Stimulated activated CD4-positive, alpha-beta T cell treated with anti-CD3 and anti-CD28 coated beads, Interleukin-4, amount 100 ng/mL, for 48 hours (primary cell): ENCODE measurements at places on chromosomes 7 and 10.

DNA sequence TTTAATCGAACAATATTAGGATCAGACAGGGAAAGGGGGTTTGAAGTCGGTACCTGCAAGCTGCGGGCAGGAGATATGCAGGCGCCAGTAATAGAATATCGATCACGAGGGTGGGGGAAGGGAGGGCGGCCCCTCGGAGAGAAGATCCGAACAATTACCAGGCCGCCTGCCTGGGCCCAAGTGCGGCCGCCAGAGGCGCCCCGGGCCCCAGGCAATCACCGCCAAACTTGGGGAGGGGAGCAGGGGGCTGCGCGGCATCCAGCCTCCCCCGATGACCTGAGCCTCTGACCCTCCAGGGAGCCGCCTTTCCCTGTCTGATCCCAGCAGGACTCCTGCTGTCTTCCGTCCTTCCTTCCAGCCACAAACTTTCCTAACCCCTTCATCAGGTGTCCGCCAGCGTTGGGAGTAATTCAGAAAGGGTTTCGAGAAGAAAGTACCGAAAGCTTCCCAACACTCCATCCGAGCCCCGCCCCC is 1.1 kb downstream of the NKX1-2 start:
- DNase-seq, result no peak

DNA sequence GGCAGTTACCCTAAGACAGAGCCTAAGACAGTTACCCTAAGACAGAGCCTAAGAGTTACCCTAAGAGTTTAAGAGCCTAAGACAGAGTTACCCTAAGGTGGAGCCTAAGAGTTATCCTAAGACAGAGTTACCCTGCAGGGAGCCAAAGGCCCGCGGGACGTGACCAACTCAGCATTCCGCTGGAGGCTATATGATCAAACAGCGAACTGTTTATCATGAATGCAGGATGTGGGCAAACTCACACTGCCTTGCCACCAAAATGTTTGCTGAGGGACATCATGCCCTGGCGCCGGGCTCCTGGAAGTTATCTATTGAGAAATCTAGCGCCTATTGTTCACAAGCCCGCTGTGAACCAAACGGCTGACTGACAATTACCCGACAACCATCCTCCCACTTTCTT is 49.9 kb downstream of the BLVRA start:
- DNase-seq, result no peak

- DNase-seq, result peak; percentile 43
Measured at GRCh38 chr7:131235489-131236317, 92.0 kb upstream of the MKLN1 start.

DNA sequence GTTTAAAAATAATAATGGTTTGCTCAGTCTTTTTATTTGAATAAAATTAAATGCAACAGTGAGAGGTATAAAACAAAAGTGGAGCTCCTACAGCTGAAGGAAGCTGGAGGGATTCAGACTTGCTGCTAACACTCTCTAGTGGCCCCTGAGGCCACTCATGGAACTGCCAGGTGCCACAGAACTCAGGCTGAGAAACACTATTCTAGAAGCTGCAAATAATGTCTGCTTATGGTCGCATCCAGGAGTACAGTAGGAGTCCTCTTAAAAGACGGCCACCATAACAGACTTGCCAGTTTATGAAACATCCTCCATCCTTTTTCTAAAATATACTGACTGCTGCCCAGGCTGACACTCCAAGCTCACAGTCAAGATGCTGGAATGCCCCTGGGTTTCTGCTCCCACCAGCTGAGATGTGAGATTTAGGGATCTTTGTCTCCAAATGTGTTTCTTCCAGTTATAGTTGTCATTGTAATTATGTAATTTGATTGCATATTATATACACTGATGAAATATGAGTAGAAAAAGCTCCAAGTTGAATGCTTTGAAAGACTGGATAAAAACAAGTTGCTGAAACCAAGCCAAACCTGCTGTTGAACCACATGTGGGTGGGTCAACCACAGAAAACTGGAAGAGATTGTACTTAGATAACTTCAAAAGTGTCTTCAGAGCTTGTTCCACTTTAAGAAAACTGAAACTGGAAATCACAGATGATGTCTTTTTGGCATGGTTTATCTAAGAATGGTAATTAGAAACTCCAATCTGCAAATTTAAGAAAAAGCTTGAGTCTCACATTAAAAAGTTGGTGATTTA is 213.7 kb upstream of the AOAH start:
- no peak for DNase-seq

- no peak for DNase-seq
Measured at GRCh38 chr10:44281089-44281613, 103.7 kb downstream of the CXCL12 start.

GRCh38 chr7:69889338-69889975 is 291.2 kb downstream of the AUTS2 start:
- no peak for DNase-seq

DNA sequence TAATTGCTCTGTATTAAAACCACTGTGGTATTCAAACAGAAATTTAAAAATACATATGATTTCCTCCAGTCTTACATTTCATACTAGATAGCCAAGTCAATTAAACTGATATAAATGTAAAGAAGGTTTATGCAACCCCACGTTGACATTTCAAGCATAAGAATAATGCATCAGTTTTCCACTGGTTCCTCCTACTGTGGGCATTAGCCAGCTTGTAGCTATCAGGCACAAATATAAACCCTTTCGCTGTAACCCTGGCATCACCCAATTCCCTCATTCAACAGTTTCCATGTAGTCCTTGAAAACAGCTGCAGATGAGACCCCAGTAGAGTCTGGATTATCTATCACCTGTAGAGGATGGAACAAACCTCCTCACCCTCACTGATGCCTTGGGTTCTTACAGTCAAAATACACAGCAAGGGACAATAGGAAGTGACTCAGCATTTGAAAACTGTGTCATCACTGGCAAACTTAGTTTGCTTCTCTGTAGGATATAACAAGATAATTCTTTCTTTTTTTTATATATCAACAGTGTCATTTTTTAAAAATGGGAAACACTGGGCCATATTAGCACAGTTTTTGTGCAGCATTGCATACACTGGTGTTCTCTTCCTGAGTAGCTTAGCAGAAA is 113.0 kb downstream of the PDE1C start:
- DNase-seq, result no peak

DNA sequence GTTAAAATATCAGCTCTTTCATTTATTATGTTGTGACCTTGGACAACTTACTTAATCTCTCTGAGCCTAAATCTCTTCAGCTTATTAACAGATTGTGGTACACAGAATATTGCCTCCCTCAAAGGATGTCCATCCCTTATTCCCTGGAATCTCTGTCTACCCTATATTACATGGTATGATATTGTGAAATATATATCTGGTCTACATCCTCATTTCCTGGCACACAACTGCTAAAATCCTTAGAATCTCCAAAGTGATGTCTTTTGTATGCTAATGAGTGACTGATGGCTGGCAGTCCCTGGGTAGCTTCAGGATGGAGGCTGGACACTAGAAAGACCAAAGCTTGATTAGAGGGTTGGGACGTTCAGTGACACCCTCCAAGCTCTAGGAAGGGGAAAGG is 25.8 kb downstream of the ZNF438 start:
- DNase-seq, result no peak

- DNase-seq, result no peak
Measured at GRCh38 chr10:18071591-18071990, 68.6 kb upstream of the CACNB2 start.

- no peak for DNase-seq
Measured at GRCh38 chr7:119545118-119545517, 727.9 kb upstream of the KCND2 start.

DNA sequence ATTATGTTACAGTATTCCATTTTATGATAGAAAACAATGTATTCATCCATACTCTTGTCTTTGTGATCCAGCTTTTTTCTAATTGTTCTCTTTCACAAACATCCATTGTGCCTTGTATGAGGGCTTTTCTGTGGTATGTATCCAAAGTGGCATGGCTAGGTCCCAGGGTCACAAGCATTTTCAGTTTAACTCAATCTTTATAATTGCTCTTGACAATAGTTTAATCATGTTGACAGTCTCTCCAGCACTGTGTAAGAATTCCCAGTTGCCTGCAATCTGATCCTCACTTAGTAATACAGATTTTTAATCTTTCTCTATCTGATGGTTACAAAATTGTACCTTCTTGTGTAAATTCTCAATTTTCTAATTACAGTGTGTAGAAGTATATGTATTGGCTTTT is 533.4 kb downstream of the NEBL start:
- DNase-seq, result no peak

- no peak for DNase-seq
Measured at GRCh38 chr10:72058989-72059842, 29.1 kb downstream of the SPOCK2 start.

- no peak for DNase-seq
Measured at GRCh38 chr7:107594961-107595737, 15.1 kb downstream of the BCAP29 start.

- no peak for DNase-seq
Measured at GRCh38 chr7:158861004-158861787, 4.8 kb downstream of the DYNC2I1 start.

DNA sequence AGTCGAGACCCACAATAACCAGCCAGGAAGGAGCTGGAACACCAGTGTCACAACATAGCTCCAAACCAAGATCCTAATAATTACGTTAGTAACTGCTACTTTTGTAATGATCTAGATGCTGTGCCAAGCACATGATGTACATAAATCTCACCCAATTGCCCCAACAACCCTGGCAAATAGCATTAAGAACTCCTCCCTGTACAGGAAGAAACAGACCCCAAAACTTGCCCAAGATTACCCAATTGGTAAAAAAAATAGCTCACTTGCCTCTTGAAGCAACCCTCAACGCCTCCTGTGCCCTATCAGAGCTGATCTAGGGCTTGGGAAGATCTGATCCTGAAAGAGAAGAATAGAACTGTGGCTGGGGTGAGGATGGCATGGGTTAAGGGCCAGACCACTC is 628.7 kb upstream of the AUTS2 start:
- DNase-seq, result no peak

DNA sequence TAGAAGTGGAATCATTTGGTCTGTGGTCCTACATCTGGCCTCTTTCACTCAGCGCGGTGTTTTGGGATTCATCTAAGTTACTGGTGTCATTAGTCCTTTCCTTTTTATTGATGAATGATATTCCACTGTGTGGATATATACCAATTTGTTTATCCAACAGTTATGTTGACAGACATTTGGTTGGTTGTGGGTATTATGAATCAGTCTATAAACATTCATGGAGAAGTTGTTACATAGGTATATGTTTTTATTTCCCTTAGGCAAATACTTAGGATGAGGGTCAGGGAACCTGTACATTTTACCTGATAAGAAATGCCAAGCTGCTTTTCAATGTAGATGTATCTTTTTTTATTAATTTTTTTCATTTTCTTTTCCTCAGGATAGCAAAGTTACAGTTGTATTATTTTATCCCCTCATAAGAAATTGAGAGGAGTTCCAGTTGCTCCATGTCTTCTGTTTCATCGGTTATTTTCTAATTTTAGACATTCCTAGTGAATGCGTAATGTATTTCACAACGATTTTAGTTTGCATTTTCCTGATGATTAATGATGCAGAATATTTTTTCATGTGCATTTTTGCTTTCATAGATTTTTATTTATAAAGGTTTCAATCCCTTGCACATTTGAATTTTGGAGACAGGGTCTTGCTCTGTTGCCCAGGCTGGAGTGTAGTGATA is 203.8 kb upstream of the SH2B2 start:
- no peak for DNase-seq

DNA sequence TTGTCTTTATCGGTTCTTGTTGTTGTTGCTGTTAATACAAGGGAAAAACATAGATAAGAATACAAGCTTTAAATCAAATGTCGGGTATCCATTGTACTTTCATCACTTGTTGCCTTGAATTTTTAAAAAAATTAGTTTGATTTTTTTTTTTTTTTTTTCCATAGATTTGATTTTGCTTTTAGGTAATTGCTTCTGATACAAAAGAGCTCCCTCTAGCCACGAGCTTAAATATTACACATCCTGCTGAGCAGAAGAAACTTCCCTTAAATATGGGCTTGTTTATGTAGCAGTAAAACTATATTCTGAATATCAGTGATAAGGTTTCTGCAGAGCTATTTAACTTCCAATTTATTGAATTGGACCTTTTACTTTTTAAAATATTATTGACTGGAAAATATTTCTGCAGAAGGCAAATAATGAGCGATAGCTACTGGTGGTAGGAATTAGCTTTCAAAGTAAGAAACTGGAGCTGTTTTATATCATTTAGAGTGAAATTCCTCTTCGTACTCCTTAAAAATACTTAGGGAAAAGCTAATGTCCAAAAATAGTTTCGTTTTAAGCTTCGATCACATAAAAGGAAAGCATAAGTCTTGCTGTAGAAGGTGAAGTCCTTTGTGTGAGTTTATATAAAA is 216.9 kb downstream of the POLR1F start:
- DNase-seq, result no peak

DNA sequence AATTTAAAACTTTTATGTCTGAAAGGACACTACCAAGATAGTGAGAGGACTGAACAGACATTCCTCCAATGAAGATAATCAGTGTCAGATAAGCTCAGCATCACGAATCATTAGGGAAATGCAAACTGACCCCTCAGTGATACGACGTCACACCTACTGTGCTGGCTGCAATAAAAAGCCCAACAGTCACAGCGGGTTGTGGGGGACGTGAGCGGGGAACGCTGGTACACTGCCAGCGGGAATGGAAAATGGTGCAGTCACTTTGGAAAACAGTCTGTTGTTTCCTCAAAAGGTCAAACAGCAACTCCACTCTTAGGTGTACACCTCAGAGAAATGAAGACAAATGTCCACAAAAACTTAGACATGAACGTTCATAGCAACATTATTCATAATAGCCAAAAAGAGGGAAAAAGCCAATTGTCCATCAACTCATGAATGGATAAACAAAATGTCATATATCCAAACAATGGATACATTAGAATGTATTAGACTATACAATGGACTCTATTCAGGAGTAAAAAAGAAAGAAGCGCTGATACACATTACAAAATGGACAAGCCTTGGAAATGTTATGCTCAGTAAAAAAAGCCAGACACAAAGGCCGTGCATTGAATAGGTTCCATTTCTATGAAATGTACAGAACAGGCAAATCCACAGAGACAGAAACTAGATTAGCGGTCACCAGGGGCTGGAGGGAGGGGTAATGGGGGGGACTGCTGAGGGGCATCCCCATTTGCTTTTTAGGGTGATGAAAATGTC is 2.4 kb upstream of the ECHS1 start:
- no peak for DNase-seq
